ENCODE measurements at places on chromosomes 1 and 21. TPM values are rescaled to one million over a fixed set of nuclear protein-coding genes. Genes with fewer than 3 reads are reported as not detected.

SLC9C2 gene
- total RNA-seq: not detected

CYYR1 gene
- total RNA-seq: not detected

FCGR2B gene
- total RNA-seq: not detected

PTGFR gene
- not detected for total RNA-seq

BRDT gene
- not detected for total RNA-seq

SYTL1 gene
- 139 TPM for total RNA-seq

KIRREL1 gene
- total RNA-seq: not detected

PGLYRP4 gene
- not detected for total RNA-seq

SHE gene
- not detected for total RNA-seq

ESPN gene
- total RNA-seq: 1.2 TPM

ANGPTL3 gene
- not detected for total RNA-seq

LRRIQ3 gene
- 0.60 TPM for total RNA-seq

TRIM62 gene
- total RNA-seq: 13.3 TPM

TMPRSS3 gene
- 5.2 TPM for total RNA-seq

BARHL2 gene
- total RNA-seq: not detected

UBE2U gene
- total RNA-seq: not detected

MLLT11 gene
- 4.1 TPM for total RNA-seq

TSPEAR gene
- total RNA-seq: not detected

AP4B1 gene
- total RNA-seq: 42.3 TPM

PDE4B gene
- 49.7 TPM for total RNA-seq

HSPB7 gene
- total RNA-seq: not detected

SNX7 gene
- total RNA-seq: not detected

TMCO4 gene
- 16.8 TPM for total RNA-seq

GNG12 gene
- not detected for total RNA-seq

HPCAL4 gene
- total RNA-seq: 2.0 TPM

ZNF683 gene
- total RNA-seq: not detected

RHOU gene
- total RNA-seq: 7.5 TPM

SLC1A7 gene
- not detected for total RNA-seq

A3GALT2 gene
- total RNA-seq: not detected

DCDC2B gene
- total RNA-seq: 0.10 TPM

SMG5 gene
- 52.9 TPM for total RNA-seq

GBP3 gene
- 29.7 TPM for total RNA-seq

ARMH1 gene
- 128 TPM for total RNA-seq

NUDT4B gene
- 0.48 TPM for total RNA-seq

PRKAA2 gene
- total RNA-seq: not detected
